ENCODE measurements at places on chromosomes 5 and 9. TPM values are rescaled to one million over a fixed set of nuclear protein-coding genes. Genes with fewer than 3 reads are reported as not detected.

RORB gene
- not detected for total RNA-seq

DAPK1 gene
- total RNA-seq: 94.7 TPM

FOXD4L4 gene
- total RNA-seq: 0.24 TPM

IL7R gene
- total RNA-seq: 1.3 TPM

RUFY1 gene
- 28.8 TPM for total RNA-seq

DNA sequence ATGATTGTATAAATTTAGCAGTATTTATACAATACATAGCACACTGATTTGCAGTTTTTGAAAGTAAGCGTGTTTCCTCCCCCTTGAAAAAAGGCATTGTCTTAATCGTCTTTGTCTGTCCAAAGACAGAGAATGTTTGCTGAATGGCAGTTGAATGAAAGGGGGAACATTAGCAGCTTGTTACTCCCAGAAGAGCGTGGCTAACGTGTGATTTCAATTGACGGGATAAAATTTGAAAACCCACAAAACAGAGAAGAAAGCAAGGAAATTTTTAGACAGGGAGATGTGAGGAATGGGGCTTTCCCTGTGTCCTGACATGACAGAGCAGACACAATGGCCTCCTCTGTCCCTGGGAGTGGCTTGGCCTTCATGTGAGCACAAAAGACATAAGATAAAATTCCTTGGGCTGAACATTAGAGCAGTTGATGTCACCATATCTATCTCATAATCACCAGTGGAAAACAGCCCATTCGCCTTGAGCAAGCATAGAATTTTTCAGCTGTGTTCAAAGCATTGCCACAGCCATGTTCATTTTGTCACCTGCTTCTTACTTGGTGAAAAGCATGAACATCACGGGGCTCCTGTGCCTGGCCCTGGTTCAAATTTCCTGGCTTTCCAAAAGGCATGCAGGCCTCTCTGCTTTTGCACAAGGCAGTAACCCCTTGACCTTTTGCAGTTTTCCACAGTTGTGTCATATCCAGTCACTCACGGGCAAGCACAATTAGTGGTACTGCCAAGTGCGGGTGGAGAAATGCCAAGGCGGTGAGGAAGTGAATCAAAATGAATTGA lies 126.9 kb downstream of the TLE1 start:
- DNase-seq: no peak

- DNase-seq: no peak
These were observed 15.6 kb downstream of the NIM1K start for GRCh38 chr5:43207601-43208000.

DNA sequence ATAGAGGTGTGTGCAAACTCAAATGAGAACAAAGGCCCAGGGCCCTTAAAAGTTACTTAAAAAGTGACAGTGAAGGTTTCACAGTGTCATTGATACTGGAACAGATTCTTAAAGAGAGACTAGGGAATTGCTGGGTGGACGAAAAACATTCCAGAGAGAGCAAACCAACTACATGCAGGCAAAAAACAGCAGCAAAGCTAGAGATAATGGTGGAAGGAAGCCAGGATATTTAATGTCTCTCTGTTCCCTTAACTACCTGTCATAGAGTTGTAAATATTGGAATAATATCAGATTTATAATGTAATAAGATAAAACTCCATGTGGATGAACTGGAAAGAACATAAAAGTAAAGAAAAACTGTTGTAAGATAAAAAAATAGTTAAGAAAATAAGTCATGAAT lies 508.6 kb downstream of the TAF11L14 start:
- DNase-seq: no peak

- no peak for DNase-seq
These were observed 41.4 kb upstream of the PJA2 start for GRCh38 chr5:109451146-109451545.

DNA sequence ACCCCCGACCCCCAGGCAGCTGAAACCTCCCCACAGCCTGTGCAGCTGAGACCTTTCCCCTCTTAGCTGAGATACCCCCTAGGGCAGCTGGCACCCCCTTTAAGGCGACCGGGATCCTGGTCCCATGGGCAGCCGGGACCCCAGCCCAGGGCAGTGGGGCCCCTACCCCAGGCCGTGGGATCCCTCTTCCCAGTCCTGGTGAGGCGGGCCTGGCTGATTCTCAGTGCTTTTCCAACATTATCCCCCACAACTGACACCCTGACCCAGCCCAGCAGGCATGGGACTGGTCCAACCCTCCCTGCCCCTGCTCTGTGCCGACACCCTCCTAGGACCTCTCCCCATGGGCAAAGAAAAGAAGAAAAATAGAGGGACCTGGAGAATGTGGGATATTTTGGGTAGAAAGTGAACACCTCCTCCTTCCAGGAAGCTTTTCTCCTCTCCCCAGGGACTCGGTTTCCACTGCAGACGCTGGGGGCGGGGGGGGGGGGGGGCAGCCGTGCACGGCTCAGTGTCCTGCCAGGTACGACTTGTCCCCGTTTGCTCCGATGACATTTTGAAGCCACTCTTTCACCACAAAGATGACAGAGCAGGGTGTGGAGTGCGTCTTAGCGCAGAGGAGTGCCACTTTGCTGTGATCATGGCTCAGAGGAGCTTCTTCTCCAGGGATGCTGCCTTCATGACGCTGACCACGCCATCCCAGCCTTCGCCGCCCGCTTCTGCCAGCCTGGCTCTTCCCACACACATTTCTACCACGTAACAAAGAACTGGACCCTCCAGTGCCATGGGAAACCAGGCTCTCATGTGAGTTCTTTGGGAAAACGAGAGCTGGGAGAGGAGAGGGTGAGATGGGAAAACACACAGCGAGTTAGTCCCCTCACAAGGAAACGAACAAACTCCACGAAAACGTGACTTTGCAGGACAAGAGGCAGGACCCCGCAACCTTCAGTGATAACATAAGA lies 47.5 kb downstream of the MRPL36 start:
- DNase-seq: no peak
